ENCODE measurements at places on chromosomes 12 and 14.

DNA sequence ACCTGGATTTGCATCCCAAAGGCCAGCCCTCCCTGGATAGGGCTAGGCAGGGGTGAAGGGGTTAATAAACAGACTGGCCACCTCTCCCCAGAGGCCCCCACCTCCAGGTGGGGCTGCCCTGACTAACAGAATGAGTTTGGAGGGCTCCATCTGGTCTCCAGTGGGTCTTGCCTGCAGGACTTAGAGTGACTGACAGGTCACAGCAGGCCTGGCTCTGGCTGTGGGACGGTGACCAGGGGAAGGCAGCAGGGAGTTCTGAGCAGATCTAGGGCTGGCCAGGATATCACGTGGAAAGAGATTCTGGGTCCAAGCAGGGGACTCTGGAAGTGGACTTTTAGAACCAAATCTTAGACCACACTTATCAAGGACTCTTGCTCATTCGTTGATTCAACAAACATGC, 40.9 kb upstream of the LHX5 start:
- no peak for DNase-seq

DNA sequence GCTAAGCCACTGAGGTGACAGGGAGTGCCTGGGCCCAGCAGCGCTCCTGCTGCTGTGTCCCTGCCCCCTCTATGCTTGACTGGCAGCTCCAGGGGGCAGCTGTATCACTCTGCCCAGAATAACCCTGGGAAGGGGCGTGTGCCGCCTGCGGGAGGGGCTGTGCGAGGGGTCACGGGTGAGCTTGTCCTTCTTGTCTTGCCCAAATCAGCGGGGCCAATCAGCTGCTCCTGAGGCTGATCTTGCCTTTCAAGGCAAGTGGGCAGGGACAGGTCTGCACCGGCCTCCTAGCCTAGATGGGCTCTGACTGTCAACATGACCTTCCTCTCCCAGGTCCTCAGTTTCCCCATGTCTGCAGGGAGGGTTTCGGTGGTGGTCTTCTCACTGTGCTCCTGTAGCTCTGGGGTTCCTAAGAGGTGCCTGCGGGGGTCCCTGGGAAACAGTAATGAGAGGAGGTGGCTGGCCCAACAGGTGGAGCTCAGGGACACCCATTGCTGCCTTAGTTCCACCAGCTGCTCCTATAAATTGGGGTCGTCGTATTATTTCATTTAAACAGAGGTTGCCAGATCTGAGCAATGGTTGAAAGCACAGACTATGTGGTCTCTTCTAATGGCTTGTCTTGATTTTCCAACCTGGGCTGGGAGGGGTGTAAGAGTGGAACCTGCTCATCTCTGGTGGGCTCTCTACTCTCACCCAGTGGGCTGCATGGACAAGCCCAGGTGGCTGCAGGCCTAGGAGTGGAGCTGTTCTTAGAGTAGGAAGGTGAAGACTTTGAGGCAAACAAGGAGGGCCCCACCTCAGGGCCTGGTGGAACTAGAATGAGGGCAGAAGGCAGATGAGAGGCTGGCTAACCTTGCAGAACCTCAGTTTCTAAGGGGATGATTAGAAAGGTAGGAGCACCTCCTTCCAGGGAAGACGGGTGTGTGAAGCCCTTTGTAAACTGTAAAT, 11.7 kb downstream of the RTL1 start:
- no peak for DNase-seq

DNA sequence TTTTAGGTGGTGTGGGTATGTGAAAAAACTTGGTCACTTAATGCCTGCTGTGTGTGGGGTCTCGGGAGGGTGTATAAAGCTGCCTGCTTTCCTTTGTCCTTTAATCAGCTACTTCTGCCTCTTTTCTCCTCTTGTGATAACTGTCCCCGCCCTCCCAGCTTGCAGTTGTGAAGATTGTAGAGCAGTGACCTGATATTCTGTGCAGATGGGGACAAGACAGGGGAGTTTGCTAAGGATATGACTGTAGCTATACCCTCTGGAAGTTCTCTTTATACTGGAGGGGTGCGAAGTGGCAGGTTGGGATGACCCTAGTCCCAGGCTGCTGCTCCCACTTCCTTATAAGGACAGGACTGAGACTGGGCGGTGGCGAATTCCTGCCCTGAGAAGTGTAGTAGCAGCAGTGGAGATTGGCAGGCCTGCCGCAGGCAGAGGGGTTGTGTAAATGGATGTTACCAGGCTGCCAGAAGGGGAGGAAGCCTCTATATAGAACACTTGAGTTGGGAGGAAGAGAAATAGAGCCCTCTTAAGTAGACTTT, 835 bp downstream of the MYL6 start:
- DNase-seq: no peak

- DNase-seq: no peak
These were observed 52.6 kb downstream of the EEA1 start for GRCh38 chr12:92876496-92876895.

- no peak for DNase-seq
These were observed 76.1 kb downstream of the MYF5 start for GRCh38 chr12:80792861-80793260.

- DNase-seq: no peak
These were observed 1.3 kb upstream of the TEAD4 start for GRCh38 chr12:2957816-2958431.

DNA sequence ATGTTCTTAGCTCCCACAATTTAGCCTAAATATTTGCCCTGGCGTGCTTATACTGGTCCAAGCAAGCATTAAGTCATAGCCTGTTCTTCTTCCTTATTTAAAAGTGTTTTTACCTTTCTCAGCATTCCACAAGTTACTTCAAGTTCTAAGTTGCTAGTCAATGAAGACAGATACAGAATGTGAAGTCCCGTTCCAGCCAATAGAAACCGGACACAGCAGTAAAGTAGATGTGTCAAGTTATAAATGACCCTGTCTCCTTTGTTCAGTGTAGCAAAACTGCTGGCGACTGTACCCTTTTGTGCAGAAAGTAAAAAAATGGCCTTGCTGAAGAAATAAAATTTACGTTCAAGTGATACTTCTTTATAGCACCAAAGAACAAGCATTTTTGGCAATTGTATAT, 3.9 kb downstream of the SNAPC1 start:
- DNase-seq: no peak

DNA sequence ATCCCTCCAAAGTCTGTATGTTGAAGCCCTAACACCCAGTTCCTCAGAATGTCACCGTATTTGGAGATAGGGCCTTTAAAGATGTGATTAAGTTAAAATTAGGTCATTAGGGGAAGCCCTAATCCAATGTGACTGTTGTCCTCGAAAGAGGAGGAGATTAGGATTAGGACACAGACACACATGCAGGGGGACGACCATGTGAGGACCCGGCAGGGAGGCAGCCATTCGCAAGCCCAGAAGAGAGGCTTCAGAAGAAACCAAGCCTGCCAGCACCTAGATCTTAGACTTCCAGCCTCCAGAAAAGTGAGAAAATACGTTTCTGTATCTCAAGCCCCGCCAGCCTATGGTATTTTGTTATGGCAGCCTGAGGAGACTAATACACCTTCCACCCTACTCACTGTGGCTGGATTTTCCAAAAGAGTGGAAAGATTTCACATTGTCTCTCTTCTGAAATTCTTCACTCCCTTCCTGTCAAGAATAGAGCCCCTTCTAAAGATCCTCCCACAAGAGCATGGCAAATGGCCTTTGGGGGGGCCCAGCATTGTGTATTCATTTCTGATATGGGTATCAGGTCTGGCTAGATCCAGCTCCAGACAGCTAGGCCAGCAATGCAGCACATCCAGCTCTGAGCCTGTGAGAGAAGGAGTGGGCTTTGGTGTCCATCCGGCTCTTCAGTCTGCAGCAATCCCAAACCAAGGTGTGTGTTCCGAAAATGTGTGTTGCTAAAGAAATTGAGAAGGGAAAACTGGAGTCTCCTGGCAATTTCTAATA, 15.4 kb upstream of the UBC start:
- DNase-seq: no peak

DNA sequence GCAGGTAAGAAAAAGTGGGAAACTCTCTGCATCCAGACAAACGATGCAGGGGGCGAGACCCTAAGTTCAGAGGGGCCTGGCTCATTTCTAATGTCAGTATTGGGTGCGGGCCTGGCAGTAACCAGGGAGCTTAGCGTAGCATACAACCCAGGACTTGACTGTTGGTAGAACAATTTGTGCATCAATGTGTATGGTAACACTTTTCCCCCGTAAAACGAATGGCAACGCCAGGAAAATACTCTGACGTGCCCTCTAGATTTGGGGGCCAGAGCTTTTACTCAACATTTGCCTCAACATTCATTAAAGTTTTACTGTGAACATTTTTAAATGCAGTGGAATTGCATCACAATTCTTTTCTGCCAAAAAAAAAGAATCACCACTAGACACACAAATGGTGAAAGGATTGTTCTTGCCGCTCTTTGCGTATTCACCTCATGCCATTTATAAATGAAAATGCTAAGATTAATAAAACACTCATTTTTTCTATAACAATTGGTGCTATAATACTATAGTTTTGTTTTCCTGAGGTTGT, 867 bp downstream of the RHOJ start:
- DNase-seq: no peak

- no peak for DNase-seq
These were observed 9.7 kb downstream of the PDE6H start for GRCh38 chr12:14982562-14982961.

DNA sequence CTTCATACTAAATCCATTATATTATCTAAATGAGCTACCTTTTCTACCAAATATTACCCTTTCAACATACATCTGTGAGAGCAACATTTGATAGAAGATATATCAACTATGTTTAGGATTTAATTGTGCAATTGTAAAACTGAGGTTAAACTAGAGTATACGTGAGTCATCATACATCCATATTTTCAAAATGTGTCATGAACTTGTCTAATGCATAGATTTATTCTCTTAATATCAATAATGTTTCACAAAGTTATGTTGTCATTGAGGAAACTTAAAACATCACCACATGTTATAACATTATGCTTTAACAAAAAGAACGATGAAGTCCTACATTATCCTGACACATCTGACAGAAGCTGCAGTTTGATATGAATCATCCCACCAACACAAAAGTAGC, 645.5 kb upstream of the NOVA1 start:
- DNase-seq: no peak

GRCh38 chr14:36317650-36318049, 2.8 kb downstream of the MBIP start:
- DNase-seq: no peak

- no peak for DNase-seq
These were observed 895 bp upstream of the PRKAB1 start for GRCh38 chr12:119666900-119667576.

GRCh38 chr14:50334211-50334610, 22.1 kb downstream of the DMAC2L start:
- no peak for DNase-seq

- DNase-seq: peak; percentile 3
These were observed 59.3 kb upstream of the TMTC1 start for GRCh38 chr12:29843036-29843435.

DNA sequence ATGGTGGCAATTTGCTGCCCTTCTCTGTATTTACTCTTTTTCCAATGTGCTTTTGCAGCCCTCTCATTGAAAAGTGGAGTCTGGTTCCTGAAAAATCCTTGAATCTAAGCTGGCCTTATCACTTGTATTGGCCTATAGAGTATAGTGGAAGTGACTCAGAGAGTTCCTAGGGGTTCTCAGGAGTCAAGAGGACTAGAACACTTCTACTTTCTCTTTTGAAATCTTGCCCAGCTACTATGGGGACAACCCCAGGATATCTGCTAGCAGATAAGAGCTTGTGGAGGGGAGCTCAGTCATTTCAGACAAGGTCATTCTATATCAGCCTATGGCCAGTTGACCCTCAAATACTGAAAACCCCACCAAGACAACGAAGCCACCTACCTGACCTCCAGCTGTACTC, 26.7 kb upstream of the WSCD2 start:
- DNase-seq: no peak

DNA sequence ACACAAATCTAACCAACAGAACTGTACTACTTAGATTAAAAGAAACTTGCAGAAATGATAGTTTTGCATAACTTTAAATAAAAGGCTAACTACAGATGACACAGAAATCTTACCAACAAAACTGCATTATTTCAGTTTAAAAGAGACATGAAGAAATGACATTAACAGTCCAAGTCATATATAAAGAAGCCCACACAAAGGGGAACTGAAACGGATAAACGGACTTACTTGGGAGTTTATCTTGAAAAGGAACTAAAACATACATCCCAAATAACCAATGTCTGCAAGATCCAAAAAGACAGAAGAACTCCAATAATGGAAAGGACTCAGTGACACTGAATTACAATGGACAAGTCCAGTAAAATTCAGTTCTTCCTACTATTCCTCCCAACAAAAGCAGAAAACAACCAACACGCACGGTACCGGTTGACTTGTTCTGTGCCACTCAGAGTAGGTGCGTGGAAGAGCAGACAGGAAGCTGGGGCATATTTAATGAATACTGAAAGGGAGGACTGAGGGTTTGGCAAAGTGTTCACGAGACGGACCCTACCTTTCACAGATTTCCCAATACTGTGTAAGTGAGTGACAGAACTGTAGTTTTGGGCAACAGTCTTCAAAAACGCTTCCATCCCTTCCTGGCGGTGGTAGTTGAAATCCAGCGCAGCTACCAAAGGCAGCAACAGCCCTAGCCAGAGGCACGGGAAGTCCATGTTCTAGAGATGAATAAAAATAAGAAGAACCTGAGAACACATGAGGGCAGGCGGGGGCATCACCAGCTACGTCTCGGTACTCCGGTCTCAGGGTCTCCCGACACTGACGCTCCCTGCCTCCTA, 627 bp downstream of the CPM start:
- DNase-seq: no peak

- no peak for DNase-seq
These were observed 280.5 kb downstream of the VRK1 start for GRCh38 chr14:97077687-97078086.

DNA sequence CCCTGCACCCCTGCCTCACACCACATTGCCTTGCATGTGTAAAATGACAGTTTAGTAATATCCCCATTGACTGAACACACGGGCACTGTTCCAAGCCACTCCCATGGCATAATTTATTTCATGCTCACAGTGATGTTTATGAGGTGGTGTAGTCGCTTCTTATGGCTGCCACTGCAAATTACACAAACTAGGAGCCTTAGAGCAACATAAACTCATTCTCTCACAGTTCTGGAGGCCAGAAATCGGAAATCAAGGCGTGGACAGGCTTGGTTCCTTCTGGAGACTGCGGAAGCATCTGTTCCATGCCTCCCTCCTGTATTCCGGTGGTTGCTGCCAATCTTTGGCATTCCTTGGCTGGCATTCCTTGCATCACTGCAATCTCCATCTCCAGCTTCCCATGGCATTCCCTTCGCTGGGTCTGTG, 97.3 kb downstream of the RIN3 start:
- no peak for DNase-seq

- no peak for DNase-seq
These were observed 124.0 kb downstream of the ESR2 start for GRCh38 chr14:64170181-64170580.
